ENCODE measurements at places on chromosomes 1 and 21. TPM values are rescaled to one million over a fixed set of nuclear protein-coding genes. Genes with fewer than 3 reads are reported as not detected.

Gene SYTL1
- 273 TPM for total RNA-seq

Gene EFNA3
- 0.68 TPM for total RNA-seq

Gene CHTOP
- 94.7 TPM for total RNA-seq

Gene NPPB
- total RNA-seq: not detected

Gene NCAM2
- not detected for total RNA-seq

Gene COL6A1
- total RNA-seq: 5.2 TPM

Gene ID3
- 2.4 TPM for total RNA-seq

Gene ASTN1
- total RNA-seq: not detected

Gene OR2T35
- total RNA-seq: not detected

Gene PPIE
- 59.8 TPM for total RNA-seq

Gene IRF2BP2
- 315 TPM for total RNA-seq

Gene TRIM45
- 0.77 TPM for total RNA-seq

Gene LCE3C
- not detected for total RNA-seq

Gene LRRC38
- not detected for total RNA-seq

Gene CAPN8
- total RNA-seq: 0.18 TPM

Gene SLAMF1
- total RNA-seq: 2.1 TPM

Gene GJA9
- total RNA-seq: not detected

Gene ATAD3C
- 1.5 TPM for total RNA-seq

Gene ASCL5
- not detected for total RNA-seq

Gene ANKRD34A
- total RNA-seq: 1.4 TPM

Gene OBSCN
- 9.6 TPM for total RNA-seq

Gene PHACTR4
- 44.2 TPM for total RNA-seq

Gene SLC44A3
- 0.58 TPM for total RNA-seq

Gene KPRP
- not detected for total RNA-seq

Gene CD247
- total RNA-seq: 1,309 TPM

Gene SMIM1
- total RNA-seq: 2.6 TPM

Gene AGO4
- 21.8 TPM for total RNA-seq

Gene GRIK3
- total RNA-seq: not detected

Gene PTPRC
- 1,200 TPM for total RNA-seq

Gene GPATCH4
- 27.3 TPM for total RNA-seq

Gene DMRTA2
- total RNA-seq: not detected

Gene NBPF10
- 4.9 TPM for total RNA-seq

Gene ALX3
- total RNA-seq: not detected

Gene ICOSLG
- 4.5 TPM for total RNA-seq

Gene MAP3K7CL
- total RNA-seq: 11.5 TPM

Gene SRSF4
- total RNA-seq: 90.2 TPM

Gene WNT2B
- 0.18 TPM for total RNA-seq

Measured in natural killer cell (primary cell).